Renal cortex interstitium (tissue), 15 donors: ENCODE measurements at places on chromosomes 2 and 18. TPM values are rescaled to one million over a fixed set of nuclear protein-coding genes. Genes with fewer than 3 reads are reported as not detected.

Gene CRYGC
- polyA plus RNA-seq: not detected

Gene LOXL3
- 11.0 TPM for polyA plus RNA-seq

- DNase-seq: no peak
These were observed 25.2 kb downstream of the AAK1 start for GRCh38 chr2:69618362-69618761.

- no peak for DNase-seq
These were observed 105.7 kb upstream of the TTC39C start for GRCh38 chr18:23908827-23909226.

DNA sequence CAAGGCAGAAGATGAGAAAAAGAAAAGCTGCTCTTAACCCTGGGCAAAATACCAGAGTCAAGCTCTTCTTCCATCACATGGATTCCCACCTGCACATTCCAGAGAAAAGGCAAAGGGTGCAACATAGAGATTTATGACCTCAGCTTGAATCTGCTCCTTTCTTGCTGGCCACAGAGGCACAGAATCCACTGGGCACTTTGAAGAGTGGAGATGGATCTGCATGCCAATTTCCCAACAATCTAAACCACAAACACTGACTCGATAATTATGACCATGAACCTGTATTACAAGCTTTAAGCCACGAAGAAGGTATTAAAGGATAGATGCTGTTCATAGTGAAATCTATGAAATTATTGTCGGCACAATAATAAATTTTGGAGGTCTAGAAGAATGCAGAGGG, 237.3 kb downstream of the PID1 start:
- no peak for DNase-seq

Gene UGT1A5
- polyA plus RNA-seq: not detected

- no peak for DNase-seq
These were observed 2.7 kb upstream of the SLC66A2 start for GRCh38 chr18:79953971-79954651.

DNA sequence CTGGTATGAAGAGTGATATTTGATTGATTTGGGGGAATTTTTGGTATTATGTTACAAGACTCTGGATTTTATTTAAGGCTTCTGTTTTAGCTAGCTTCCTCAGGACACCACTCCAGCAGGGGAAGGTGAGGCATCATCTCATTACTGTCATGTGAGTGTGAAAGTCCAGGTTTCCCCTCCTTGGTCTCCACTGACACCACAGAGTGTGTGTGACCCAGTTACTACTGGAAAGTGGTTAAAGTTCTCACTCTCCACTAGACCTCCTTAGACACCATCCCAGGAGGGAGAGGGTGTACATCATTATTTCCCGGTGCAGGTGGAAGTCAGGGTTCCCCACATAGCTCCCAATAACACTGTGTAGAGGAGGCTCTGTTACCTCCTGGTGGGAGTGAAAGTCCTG, 35.8 kb upstream of the EPG5 start:
- no peak for DNase-seq

DNA sequence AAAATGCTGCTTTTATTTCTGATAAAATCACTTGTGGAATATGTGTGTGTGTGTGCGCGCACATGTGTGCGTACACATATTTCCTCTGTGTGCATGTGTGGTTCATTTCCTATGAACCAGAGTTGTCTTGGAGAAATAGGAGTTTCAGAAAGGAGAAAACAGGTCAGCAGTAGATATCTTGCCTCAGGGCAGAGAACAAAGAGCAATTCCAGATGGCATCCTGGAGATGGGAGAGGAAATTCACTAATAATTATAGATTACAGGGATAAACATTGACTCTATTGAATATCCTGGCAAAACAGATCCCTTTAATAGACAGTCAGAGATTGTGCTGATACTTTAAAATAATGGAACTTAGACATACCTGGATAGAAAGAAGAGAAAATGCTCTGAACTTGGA, 298.0 kb downstream of the TRIB2 start:
- DNase-seq: no peak
